Stimulated activated CD8-positive, alpha-beta memory T cell treated with anti-CD3 and anti-CD28 coated beads, Interleukin-15, amount 100 ng/mL, for 48 hours (primary cell): ENCODE measurements at places on chromosomes 13 and 19.

DNA sequence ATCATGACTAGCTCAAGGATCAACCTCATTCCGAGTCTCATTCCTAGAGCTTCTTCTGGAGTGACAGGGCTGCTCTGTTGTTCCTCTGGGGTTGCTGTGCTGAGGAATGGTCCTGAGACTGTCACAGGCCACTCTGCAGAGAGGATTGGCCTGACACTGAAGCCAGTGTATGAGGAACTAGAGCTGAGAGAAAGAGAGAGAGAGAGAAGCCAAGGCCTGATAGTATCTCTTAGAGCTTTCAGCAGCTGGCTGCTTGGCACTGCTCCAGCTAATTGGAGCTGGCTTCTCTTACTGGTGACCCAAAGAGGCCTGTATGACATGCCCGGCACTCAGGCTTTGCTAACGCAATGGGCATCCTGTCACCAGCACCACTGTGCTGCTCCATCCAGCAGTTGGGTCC, 73.4 kb upstream of the FLT1 start:
- DNase-seq = no peak

DNA sequence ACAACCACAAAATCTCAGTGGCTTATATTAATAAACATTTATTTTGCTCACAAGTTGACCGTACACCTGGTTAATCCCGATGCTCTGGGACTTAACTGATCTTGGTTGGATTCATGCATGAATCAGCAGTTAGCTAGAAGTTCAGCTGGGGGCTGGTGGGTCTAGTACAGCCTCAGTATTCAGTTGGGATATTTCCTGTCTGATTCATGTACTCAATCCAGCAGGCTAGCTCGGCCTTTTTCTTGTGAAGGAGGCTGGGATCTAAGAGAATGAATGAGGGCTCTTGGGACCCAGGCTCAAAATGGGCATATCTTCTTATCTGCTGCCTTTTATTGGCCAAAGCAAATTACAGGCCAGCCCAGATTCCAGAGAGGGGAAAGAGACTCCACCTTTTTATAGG, 178.8 kb downstream of the KCTD12 start:
- no peak for DNase-seq

DNA sequence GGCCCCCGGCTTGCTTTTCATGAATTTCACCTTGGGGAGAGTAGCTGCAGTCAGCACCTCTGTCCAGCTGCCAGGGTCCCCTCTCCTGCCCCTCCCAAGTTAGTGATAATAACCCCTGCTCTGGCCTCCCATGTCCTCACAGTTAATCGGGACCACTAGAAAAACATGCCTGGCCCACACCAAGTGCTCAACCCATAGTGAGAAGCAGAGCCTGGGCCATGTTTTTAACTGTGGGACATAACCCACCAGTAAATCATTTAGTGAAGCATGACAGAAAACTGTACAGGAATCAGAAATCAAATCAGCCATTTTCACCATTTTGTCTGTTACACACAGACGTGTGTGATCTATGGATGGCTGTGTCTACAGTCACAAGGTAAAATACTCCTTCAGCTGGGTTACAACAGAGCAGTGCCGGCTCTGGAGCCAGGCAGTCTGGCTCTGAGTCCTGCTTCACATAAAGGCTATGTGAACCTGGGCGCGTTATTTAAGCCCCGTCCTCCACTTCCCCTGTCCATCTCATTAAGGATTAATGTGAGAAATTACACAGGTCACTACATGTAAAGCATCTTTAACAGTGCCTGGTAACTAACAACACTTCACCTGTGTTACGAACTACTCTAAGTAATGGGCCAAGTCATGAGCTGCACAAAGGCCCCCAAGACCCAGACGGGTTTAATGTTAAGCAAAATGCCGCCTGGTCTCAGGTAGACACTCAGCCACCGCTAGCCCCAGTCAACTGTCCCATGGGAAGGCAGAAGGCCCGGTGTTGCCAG, 7.6 kb upstream of the ECH1 start:
- no peak for DNase-seq

DNA sequence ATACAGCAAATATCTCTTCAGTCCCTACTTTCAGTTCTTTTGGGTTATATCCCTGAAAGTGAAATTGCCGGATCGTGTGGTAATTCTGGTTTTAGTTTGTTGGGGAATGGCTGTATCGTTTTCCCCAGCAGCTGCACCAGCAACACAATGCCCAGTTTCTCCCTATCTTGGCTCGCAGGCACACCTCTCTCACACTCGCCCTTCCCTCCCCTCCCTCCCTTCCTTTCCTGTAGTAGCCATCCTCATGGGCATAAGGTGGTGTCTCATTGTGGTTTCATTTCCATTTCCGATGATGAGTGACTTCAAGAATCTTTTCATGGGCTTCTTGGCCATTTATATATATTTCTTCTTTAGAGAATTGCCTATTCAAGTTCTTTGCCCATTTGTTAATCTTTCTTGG, 8.6 kb upstream of the GPR18 start:
- DNase-seq = no peak

DNA sequence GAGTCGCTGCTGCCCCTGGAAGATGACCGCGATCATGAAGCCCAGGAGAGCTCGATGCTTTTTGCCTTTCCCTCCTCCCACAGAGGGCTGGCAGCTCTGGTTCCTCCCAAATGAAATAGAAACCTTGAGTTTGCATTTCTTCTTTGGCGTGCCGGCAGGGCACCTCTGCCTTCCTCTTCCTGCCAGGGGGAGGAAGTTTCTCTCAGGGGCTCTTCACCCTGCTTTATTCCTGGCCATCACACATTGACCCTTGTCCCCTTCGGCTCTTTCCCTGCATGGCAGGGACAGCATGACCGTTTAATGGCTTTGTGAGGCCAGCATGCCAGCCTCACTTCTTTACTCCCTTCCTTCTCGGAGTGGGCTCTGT, 47.9 kb downstream of the ACTN4 start:
- DNase-seq = no peak

GRCh38 chr13:99976575-99976974, 5.0 kb upstream of the ZIC5 start:
- DNase-seq = no peak
